ENCODE measurements at places on chromosomes 5 and 9.
A peak's percentile ranks its signal among the peaks of the same experiment; 100 is the strongest.

DNA sequence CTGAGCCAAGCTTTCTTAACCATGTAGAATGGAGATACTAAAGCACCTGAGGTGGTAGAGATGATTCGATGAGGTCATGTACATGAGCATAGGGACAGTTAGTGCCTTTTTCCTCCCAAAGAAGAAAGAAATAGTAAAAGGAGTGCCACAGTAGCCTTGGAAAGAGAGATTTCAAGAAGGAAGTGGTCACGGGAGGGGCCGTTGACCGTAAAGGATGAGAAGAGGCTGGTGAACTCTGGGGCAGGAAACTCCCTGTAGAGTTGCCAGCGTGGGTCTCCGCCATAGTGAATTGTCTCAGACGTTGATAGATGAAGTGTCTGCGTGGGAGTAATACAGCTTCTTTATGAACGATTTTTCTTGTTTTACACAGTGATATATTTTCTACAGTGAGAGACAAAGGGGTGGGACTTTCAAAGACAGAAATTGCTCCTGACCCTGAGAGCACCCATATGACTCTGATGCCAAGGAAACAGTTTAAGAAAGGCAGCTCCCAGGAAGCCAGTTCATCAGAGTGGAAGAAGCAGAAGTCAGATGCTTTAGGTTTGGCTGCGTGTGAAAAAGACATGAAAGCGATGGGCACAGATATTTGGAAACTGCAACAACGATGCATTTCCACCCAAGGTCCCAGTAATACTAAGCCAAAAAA, 41.3 kb downstream of the UGCG start:
- peak; percentile 39 for DNase-seq

DNA sequence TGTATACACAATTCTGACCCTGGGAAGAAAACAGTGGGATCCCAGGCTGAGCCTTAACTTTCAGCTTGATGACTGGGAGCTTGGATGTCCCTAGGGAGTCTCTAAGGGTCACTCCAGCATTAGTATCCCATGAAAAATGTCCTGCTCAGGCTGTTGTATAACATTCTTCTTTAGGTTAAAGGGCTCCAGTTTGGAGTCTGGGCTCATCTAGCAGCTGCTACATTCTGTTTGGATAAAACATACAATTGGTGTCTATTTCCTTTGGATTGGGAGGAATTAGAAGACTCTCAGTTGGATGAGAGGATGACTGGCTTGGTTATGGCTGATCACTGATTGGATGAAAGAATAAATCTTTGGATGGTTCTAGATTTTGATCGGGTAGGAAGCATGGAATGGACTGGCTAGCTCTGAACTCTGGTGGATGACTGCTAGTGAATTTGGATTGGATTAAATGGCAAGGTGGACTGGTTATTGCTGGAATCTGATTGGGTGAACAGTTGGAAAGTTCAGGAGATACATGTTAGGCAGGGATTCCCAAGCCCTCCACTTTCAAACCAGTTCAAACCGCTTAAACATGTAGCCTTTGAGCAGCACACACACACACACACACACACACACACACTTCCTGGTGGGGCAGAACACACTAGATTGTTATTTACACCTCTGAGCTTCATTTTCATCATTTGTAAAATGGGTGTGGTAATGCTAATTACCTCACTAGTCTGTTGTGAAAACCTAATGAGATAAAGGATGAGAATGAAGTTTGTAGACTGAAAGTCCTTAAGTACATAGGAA, 7.1 kb upstream of the MYOZ3 start:
- no peak for DNase-seq

DNA sequence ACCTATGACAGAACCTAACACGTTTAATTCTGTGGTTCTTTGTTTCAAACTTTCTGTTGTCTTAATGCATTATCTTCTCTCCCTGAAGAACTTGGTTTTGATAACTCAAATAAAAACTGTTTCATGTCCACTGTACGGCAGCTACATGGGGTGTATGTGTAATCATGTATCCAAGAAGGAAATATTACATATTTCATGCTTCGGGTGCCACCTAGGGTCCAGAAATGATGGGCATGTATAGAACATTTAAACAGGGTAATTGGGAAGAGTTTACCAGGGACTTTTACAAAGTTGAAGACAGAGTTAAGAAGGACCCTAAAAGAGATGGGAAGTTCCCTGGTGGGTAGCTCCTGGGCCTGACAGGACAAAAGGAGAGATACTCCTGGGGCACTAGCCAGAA, 291.3 kb downstream of the FBXL7 start:
- DNase-seq = no peak

DNA sequence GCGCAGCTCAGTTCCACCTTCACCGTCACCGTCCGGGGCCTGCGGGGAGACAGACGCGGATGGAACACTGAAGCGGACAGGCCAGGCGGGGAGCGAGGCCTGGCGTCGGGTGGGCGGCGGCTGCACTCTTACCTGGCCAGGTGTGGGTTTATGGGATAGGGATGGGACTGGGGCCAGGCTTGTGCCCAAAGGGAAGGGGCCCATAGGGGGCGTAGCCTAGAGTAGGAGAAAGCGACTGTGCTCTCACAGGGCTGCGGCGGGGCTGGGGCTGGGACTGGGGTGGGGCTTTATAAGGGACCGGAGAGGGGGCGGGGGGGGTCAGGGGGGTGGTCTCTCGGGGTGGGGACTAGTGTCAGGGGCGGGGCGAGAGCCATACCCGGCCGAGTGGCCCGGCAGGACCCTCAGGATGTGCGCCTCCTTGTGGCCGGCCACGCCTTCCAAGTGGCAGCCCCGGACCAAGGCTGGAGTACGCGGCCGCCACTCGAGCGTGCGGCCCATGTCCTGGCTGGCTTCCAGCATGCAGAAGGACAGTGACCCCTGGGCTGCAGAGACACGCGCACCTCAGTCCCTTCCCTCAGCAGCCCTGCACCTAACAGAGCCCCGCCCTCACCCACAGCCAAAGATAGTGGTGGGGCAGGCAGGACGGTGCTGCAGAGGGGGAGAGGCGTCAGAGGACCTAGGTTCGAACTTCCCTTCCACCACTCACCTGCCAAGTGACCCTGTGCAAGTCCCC, 22.8 kb downstream of the FPGS start:
- DNase-seq = no peak

GRCh38 chr9:110095161-110095595, 112.8 kb downstream of the C9orf152 start:
- DNase-seq = no peak

GRCh38 chr5:134945041-134945440, 22.7 kb upstream of the CATSPER3 start:
- no peak for DNase-seq

- DNase-seq = no peak
Measured at GRCh38 chr5:171984748-171985419, 21.6 kb downstream of the FBXW11 start.
